ENCODE measurements at places on chromosomes 1 and 21.

DNA sequence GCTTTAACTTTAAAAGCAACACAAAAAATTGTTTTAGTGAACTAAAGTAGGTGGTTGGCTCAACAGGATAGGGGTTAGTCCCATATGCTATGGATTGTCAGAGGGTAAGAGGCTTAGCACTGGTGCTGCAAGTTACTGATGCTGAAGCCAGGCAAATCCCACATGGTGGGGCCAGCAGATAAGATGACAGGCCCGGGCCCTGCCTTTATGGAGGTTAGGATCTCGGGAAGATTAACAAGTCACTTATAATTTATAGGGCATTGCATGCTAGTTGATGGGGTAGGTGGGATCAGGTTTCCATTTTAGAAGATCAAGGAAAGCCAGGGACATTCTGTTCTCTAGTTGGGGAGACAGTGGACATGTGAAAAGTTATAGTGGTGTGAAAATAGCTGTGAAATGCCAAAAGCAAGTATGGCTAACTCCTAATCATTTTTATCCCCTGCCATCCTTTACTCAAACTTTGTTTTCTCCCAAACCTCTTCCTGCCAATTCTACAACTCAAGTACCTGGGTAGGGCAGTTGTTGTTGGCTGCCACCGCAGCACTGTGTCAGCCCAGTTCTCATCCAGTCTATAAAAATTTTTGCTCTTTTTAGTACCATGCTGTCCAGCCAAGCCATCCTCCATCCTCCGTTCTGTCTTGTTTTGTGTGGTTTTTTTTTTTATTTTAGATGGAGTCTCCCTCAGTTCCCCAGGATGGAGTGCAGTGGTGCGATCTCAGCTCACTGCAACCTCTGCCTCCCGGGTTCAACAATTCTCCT is 10.3 kb downstream of the CHAF1B start:
- DNase-seq: no peak

DNA sequence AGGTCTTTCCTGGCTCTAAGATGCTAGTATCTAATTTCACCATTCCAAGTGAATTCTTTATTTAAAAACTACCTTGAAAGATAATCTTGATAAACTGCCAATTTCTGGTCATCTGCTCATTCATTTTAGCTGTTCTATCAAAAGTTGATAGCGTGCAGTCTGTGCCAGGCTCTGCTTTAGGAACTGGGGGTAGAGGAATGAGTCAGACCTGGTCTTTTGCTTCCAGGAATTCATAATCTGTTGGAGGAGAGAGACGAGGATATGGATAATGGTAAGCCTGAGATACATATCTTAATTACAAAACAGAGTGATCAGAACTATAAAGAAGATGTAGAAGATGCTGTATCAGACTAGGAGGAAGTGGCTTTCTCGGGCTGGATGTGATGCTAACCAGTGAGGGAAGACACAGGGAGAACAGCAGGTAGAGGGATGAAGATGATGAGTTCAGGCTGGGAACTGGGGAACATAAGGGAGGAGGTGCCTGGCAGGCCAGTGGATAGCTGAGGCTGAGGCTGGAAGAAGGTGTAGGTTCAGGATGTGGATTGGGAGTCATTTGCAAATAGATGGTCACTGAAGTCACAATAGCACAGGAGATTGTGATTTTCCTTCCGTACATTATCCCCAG is 12.3 kb upstream of the PHC2 start:
- DNase-seq: no peak

GRCh38 chr1:7838714-7839113 is 14.2 kb downstream of the UTS2 start:
- no peak for DNase-seq

DNA sequence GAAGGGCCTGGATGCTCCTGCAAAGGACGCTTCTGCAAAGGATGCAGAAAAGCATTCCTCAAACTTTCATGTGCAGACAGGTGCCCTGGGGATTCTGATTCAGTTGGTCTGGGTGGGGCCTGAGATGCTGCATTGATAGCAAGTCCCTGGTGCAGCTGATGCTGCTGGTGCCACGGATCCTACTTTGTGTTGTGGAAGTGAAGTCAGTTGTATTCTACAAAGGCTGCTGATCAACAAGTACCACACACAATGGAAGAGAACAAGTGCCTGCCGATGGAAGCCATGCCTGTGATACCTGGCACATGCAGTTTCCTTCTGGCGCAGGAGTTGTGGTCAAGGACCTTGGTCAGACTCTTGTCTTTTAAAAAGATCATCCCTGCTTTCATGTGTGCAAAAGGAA is 478.8 kb downstream of the CAMTA1 start:
- no peak for DNase-seq

DNA sequence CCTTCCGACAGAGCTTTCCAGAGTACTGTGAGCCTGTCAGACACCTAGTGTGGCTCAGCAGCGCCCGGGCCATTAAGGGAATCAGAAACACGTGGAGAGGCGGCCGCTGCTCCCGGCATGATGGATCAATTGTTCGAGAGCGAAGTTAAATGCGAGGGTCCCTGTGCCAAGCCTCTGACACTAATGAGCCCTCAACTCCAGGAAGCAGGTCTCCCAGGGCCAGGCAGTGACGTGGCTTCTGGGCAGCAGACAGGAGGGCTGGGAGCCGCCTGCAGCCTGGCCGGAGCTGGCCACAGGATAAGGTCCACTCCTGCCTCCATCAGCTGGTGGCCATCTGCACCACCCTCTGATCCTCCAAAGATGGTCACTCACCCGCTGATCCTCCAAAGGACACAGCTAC is 67.5 kb upstream of the CLDN14 start:
- no peak for DNase-seq

- DNase-seq: no peak
Measured at GRCh38 chr1:161838362-161838761, 72.2 kb downstream of the ATF6 start.

GRCh38 chr1:50155541-50155940 is 46.8 kb downstream of the ELAVL4 start:
- no peak for DNase-seq

DNA sequence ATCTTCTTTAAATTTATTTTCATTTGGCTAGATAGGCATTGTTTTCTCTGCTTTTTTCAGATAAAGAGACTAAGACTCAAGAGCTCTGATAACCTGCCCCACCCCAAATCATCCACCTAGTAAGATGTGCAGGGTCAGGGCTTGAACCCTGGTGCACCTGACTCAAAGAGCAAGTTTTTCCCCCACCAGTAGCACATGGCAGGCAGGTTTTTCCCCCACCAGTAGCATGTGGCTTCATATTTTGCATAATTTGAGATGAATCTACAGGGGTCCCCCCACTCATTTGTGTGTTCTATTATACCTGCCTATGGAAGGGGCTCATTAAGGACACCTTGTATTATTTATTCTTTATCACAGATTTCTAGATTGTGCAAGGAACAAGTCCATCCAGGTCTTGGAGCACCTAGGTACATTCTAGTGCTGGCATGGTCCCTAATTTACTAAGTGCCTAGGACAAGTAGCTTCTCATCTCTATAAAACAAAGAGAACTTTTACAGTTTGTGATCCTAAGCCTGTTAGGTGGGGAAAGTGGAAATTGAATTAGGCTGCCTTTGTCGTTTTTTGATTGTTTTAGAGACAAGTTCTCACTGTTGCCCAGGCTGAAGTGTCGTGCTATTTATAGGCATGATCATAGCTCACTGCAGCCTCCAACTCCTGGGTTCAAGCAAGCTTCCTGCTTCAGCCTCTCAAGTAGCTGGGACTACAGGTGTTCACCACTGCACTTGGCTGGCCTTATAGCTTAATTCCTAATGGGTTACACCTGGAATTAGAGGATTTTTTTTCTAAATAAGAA is 13.2 kb upstream of the CTSE start:
- DNase-seq: peak; percentile 41

DNA sequence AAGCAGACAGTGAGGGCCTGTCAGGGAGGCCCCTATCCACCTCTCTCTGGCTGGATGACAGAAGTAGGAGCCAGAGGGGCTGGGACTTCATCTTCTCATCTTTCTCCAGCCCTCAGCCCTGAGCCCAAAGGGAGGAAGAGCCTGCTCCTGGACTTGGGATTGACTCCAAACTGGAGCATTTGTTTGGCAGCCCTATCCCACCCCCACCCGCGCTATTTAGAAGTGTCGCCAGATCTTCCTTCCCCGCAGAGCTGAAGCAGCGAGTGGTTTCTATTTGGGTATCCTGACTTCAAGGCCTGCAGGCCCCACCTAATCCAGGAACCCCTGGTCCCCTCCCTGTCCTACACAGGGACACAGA is 9.6 kb downstream of the NES start:
- no peak for DNase-seq

DNA sequence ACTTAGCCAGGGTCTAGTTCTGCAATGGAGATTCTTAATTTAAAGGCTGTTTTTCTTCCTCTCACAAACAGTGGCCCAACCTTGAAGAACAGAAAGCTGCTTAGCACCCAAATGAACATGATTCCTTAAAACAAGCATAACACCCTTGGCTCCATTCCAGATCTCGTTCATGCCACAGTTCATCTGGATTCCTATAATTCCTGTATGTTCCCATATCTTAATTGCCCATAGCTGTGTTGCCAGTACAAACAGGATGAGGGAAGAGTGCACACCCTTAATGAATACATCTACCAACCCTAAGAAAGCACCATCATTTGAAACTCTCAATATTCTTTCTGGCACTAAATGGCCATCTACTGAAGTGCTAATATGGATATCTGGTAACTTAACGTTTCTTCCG is 45.5 kb downstream of the TGFB2 start:
- no peak for DNase-seq

DNA sequence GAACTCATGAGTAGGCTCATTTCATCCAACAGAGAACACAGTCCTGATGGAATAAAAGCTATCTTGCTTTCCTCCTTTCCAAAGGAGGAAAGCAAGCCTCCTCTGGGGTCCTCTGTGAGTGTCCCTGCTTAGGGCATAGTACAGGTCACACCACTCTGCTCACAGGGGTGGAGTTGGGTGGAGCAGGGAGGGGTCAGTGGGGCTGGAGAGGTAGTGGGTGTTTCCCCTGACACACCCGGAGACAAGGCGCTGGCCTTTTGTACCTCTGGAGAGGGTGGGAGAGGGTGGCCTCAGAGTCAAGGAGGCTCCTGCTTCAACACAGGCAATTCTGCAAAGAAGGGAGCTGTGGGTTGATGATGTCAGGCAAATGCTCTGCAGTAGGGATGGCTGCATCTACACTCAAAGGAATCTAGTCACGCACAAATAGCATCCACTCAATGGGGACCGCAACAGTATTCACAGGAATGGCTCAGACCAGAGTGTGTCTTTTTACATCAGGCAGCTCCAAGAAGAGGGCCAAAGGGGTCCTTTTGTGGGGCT is 58.6 kb upstream of the PLXNA2 start:
- no peak for DNase-seq

- peak; percentile 88 for DNase-seq
Measured at GRCh38 chr1:206556750-206557635, 49.7 kb downstream of the RASSF5 start.

DNA sequence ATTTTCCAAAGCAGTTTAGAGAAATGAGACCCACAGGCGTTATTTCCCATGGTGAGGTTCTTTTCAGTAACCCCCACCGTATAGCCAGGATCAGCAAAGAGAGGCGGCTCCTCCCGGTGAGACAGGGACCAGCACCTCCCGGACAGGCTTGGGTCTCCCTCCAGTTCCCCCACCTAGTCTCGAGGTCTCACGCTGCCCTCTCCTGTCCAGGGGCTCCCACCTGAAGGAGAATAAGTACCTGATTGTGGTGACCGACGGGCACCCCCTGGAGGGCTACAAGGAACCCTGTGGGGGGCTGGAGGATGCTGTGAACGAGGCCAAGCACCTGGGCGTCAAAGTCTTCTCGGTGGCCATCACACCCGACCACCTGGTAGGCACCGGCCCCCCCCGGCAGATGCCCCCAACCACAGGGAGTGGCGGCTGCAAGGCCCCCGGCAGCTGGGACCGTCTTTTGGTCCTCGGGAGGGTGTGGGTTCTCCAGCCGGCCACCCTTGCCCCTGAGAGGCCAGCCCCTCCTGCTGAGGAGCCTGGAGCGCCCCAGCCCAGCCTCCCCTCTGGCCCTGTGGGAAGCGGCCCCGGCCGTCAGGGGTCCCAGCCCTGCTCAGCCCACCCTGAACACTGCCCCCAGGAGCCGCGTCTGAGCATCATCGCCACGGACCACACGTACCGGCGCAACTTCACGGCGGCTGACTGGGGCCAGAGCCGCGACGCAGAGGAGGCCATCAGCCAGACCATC is 4.9 kb downstream of the COL6A1 start:
- DNase-seq: no peak

DNA sequence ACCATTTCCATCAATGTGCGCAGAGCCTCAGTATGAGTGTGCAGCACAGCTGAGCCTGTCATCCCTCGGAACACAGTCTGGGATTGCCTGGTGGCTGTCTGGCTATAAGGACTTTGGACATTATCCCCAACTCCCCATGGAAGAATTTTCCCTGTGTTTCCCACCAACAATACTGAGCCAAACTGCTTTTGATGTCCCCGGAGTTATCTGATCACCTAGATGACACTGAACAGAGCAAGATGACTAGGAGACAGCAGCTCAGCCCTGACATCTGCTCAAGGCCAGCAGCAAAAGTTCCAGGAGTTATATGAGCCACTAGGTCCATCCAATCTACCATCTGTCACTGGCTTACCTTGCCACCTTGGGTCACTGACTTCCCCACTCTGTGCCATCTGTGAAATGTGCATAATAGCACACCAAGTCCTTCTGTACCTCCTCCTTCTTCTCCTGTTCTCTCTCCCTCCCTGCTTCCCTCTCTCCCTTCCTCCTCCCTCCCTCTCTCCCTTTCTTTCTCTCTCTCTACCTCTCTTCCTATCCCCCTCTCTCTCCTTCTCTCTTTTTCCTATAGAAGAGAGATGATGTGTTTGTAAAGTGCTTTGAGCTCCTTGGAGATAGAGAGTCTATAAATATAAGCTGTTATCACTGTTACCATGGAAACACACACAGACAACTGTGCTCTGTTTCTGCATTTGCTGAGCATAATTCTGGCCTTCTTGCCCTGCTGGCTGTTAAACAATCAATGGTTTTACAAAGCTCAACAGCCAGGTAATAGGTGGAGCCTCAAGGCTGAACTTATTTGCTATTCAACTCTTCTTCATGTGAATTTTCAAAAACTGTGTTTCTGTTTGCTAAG is 19.7 kb upstream of the ATP1B1 start:
- no peak for DNase-seq

GRCh38 chr1:43605766-43606165 is 44.2 kb upstream of the KDM4A start:
- no peak for DNase-seq

DNA sequence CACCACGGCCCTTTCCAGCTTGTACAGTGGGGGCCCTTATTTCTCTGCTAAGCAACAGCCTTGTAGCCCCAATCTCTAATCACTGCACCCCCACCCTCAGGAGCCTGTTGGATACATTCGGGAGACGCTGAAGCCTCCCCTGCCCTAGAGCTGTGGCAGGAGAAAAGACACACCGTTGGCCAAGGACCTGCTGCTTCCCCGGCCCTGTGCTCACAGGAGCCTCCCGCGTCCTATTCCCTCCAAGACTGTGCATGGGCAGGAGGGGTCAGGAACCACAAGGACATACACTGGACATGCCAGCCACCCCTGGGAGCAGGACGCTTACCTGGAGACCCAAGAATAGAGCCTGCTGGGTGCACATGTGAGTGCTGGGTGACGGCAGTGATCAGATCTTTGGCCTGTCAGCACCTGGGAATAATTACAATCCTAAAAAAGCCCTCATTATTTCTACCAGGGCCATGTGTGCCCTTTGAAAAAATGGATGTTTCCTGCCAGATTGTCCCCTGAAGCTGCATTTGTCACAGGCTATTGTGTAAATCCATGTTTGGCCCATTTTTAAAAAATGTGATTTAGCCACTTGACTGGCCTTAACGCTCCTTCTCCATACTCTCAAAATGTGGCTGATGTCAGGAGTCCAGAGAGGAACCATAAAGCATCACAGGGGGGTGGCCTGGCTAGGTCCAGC is 590.6 kb downstream of the MATN1 start:
- no peak for DNase-seq

- DNase-seq: peak; percentile 61
Measured at GRCh38 chr1:111600886-111601386, 18.7 kb upstream of the RAP1A start.

GRCh38 chr1:187443939-187444338 is 615.2 kb downstream of the PLA2G4A start:
- DNase-seq: no peak
